Muscle of leg (tissue), 16 donors: ENCODE measurements at places on chromosomes 3 and 15. TPM values are rescaled to one million over a fixed set of nuclear protein-coding genes. Genes with fewer than 3 reads are reported as not detected.

Gene CTXN2
- total RNA-seq, result not detected

Gene PLSCR5
- total RNA-seq, result not detected

Gene FMN1
- total RNA-seq, result 1.6 TPM

Gene ZSCAN29
- 18.8 TPM for total RNA-seq

Gene CHAC1
- 2.0 TPM for total RNA-seq

Gene LMAN1L
- 0.04 TPM for total RNA-seq

Gene ST8SIA2
- total RNA-seq, result 9.2 TPM

Gene FOXB1
- not detected for total RNA-seq

Gene IL17RE
- total RNA-seq, result 1.0 TPM

Gene MRAS
- 44.0 TPM for total RNA-seq

Gene TM4SF4
- 0.09 TPM for total RNA-seq

Gene CHRM5
- not detected for total RNA-seq

Gene OXSM
- 11.0 TPM for total RNA-seq

Gene ALAS1
- total RNA-seq, result 30.4 TPM

Gene TJP1
- 36.0 TPM for total RNA-seq

Gene ACTC1
- total RNA-seq, result 2,723 TPM

Gene TMA7
- total RNA-seq, result 391 TPM

Gene MINDY2
- 9.7 TPM for total RNA-seq

Gene REC114
- total RNA-seq, result not detected

Gene NMB
- total RNA-seq, result 3.0 TPM

Gene BAHD1
- 12.1 TPM for total RNA-seq

Gene KNG1
- total RNA-seq, result 0.13 TPM

Gene LAMB2
- 445 TPM for total RNA-seq

Gene PLA2G4E
- total RNA-seq, result 0.80 TPM

Gene CD200
- 7.5 TPM for total RNA-seq

Gene MEGF11
- total RNA-seq, result 0.35 TPM

Gene LSMEM2
- total RNA-seq, result 25.4 TPM

Gene CLDN18
- not detected for total RNA-seq

Gene ERICH6
- 0.09 TPM for total RNA-seq

Gene ZIC4
- total RNA-seq, result 1.1 TPM

Gene PLSCR2
- not detected for total RNA-seq

Gene TICRR
- total RNA-seq, result 2.2 TPM

Gene RBP2
- not detected for total RNA-seq

Gene USP4
- total RNA-seq, result 17.9 TPM

Gene CTXND1
- 0.44 TPM for total RNA-seq

Gene NR2E3
- 3.4 TPM for total RNA-seq

Gene SMCO1
- total RNA-seq, result 1.6 TPM

Gene ISLR2
- total RNA-seq, result 1.4 TPM
